Activated T-helper 2 cell treated with anti-CD3 and anti-CD28 coated beads, Interferon-gamma antibody, Interleukin-2, Interleukin-4, amounts not matched to agents 10 μg/mL and 5 μg/mL and 100 μg/mL, durations not matched to agents 14 hours and 24 hours and 36 hours (primary cell): ENCODE measurements at places on chromosomes 7 and 10. TPM values are rescaled to one million over a fixed set of nuclear protein-coding genes. Genes with fewer than 3 reads are reported as not detected.
A peak's percentile ranks its signal among the peaks of the same experiment; 100 is the strongest.

Gene C10orf105
- 0.11 and 0.18 TPM in 2 replicates for total RNA-seq

Gene SFXN2
- 52.2 and 54.0 TPM in 2 replicates for total RNA-seq

Gene RASSF4
- 0.66 and 1.7 TPM in 2 replicates for total RNA-seq

Gene RADIL
- 0.16 and 0.78 TPM in 2 replicates for total RNA-seq

DNA sequence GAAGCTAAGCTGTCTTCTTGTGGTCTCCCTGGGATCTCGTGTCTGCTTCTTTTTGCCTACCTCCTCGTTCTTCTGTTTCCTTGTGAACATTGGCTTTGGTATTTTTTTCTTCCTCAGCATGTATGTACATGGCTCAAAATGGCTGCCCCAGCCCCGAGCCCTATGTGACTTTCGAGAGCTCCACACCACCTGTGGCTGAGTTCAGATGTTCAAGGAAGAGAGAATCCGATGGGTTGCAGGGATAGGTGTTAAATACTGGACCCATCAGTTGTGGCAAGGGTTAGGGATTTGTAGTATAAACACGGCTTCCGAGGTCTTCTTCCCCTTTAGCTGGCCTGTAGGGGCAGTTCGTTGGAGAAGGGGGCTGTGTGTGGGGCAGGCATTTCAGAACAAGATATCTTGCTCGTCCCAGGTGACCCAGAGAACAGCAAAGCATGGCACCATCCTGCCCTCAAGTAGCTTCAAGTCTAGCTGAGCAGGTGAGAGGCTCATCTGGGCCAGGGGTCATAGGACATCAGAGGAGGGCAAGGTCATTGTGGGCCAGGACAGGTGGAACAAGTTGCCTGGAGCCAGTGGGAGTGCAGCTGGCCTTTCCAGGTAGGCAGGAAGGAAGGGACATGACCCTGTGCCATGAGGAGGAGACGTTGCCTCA is 57.2 kb upstream of the COMTD1 start:
- no peak for DNase-seq
- peaks cover 32% of the 10 kb centered on the region for H3K27me3 ChIP-seq
- H3K4me3 ChIP-seq = no peak overlapping the region
- H3K36me3 ChIP-seq = no peaks in the 10 kb centered on the region

DNA sequence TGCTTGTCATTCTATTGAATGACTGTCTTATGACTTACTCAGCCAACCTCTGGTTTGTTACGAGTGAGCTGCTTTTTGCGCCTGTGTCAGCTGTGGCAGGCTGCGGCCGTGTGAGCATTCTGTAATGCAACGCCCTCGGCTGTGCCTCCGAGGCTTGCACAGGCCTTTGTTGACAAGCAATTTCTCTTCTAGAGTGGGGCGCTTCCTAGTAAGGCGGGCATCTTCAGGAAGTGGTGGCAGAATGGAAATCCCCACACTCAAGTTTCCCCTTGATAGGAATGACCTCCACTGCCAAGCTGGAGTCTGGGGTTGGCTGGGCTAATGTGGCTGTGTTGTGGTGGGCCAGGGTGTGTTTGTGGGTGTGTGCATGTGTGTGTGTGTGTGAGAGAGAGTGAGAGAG is 20.2 kb upstream of the TMEM178B start:
- H3K36me3 ChIP-seq = no peaks in the 10 kb centered on the region
- peak; percentile 38 for DNase-seq
- peaks cover 25% of the 10 kb centered on the region for H3K27me3 ChIP-seq
- peaks cover 14% of the 10 kb centered on the region for H3K4me1 ChIP-seq
- H3K4me3 ChIP-seq = no peak overlapping the region
- H3K27ac ChIP-seq = no peak overlapping the region

DNA sequence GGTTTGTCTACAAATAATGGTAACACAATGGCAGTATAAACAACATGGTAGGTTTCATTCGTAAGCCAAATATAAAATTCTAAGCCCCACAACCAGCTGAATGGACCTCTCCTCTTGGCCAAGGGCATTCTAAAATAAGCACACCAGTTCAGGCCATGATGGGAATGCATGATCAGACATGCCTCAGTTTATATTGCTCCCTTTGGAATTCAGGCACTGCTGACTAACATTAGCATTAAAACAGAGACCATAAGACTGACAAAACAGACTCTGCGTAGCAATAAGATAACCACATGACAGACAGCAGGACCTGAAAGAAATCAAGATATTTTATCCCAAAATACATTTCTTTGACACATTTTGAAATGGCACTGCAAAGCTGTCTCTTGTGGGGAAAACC is 125.8 kb downstream of the FAM107B start:
- H3K4me1 ChIP-seq = peaks cover 76% of the 10 kb centered on the region
- DNase-seq = no peak
- H3K27ac ChIP-seq = peak overlapping the region; percentile 96
- no peaks in the 10 kb centered on the region for H3K36me3 ChIP-seq

DNA sequence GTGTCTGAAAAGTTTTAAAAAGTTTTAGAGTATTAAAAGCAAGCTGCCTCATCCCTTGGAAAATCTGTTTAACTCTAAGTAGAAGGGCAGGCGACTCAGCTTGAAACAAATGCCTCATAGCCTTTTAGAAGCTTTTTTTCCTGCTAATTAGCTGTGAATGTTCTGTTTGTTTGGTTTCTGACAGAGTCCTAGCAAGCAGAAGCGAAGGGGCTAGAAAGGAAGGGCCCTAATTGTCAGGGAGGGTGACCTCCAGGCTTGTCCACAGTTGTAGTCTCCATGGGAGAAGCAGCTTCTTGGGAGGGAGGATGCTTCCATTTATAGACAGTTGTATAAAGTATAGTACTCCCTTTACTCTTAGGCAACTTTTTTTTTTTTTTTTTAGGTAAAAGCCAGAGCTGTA is 90.9 kb downstream of the DNAJC1 start:
- no peak overlapping the region for H3K4me3 ChIP-seq
- peaks cover 13% of the 10 kb centered on the region for H3K4me1 ChIP-seq
- H3K36me3 ChIP-seq = peaks cover 2% of the 10 kb centered on the region
- H3K27ac ChIP-seq = no peak overlapping the region
- H3K27me3 ChIP-seq = no peaks in the 10 kb centered on the region

DNA sequence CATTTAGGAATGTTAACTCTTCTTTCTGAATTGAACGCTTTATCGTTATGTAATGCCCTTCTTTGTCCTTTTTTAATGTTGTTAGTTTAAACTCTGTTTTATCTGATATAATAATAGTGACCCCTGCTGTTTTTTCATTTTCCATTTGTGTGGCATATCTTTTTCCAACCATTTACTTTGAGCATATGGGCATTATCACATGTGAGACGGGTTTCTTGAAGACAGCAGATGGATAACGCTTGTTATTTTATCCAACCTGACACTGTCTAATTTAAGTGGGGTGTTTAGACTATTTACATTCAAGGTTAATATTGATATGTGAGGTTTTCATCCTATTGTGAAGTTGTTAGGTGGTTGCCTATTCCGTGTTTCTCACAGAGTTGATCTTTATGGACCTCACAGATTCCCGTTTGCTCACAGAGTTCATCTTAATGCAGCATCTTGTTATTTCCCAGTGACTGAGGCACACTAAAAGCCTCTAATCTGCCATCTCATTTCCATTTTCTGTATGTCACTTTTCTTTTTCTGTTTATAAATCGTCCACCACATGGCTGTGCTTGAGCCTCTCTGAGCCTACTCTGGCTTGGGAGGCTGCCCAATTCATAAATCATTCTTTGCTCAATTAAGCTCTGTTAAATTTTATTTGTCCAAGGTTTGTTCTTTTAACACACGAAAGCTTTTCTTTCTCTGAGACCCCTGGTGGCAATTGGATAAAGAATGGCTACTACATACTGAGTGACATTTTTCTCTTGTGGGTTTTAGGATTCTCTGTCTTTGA is 286.2 kb downstream of the HTR7 start:
- no peaks in the 10 kb centered on the region for H3K4me1 ChIP-seq
- H3K27ac ChIP-seq = no peak overlapping the region
- H3K4me3 ChIP-seq = no peak overlapping the region

- H3K27ac ChIP-seq = no peak overlapping the region
- peaks cover 2% of the 10 kb centered on the region for H3K27me3 ChIP-seq
- H3K4me3 ChIP-seq = no peak overlapping the region
- H3K4me1 ChIP-seq = no peaks in the 10 kb centered on the region
- no peaks in the 10 kb centered on the region for H3K36me3 ChIP-seq
Observed at GRCh38 chr10:86649471-86650150, 4.7 kb upstream of the OPN4 start.

- H3K4me1 ChIP-seq = no peaks in the 10 kb centered on the region
- H3K27me3 ChIP-seq = no peaks in the 10 kb centered on the region
- no peak overlapping the region for H3K27ac ChIP-seq
- H3K4me3 ChIP-seq = no peak overlapping the region
- H3K36me3 ChIP-seq = no peaks in the 10 kb centered on the region
- no peak for DNase-seq
Observed at GRCh38 chr10:37436357-37436756, 311.0 kb downstream of the ANKRD30A start.

GRCh38 chr7:130733931-130734814 is at the start of gene KLF14:
Gene KLF14 (minus strand): TSS chr7:130734207. CDS start chr7:130734033, 174 bp downstream.
- no peak within 1 kb of the TSS for H3K27ac ChIP-seq
- H3K36me3 ChIP-seq = peaks cover 4% of the 10 kb centered on the region
- H3K4me3 ChIP-seq = peak within 1 kb of the TSS; percentile 81

DNA sequence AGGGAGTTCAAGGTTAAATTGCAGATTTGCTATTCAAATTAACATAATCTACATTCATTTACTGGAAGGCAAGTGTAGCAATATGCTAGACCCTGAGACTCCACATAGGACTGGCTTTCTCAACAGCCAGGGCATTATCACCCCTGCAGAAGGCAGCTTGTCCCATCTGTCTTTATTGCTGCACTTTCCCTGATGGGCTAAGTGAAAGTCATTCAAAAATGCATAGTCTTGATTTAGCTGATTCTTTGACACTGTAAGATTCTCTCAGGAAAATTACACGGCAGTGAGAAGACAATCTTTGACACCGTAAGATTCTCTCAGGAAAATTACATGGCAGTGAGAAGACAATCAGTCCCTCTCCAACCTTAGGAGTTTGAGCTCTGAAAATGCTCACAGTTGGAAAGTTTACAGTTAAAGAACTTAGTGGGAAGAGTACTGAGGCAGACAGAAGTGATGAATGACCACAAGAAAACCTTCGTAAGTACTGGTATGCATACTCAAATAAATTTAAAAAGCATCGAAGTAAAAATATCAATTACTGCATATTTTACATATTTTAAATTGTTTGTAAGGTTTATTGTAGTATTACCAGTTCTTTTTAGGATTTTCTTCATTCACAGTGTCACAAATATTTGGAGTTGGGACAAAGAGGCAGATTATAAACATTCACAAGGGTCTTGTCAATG is 88.9 kb downstream of the RAPGEF5 start:
- H3K4me1 ChIP-seq = peaks cover 9% of the 10 kb centered on the region
- H3K4me3 ChIP-seq = no peak overlapping the region
- no peak overlapping the region for H3K27ac ChIP-seq

DNA sequence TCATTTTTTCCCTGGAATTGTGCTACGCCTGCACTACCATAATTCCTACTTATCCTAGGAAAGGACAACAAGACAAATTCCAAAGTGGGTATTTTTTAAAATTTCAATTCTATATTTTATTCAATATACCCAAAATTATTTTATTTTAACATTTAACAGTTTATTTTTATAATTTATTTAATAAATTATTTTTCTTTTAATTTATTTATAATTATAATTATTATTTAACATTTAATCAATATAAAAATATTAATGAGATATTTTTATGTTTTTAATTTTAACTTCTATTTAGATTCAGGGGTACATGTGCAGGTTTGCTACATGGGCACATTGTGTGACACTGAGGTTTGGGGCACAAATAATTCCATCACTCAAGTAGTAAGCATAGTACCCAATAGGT is 65.6 kb upstream of the VSTM2A start:
- no peaks in the 10 kb centered on the region for H3K36me3 ChIP-seq
- no peak for DNase-seq
- H3K27me3 ChIP-seq = no peaks in the 10 kb centered on the region

DNA sequence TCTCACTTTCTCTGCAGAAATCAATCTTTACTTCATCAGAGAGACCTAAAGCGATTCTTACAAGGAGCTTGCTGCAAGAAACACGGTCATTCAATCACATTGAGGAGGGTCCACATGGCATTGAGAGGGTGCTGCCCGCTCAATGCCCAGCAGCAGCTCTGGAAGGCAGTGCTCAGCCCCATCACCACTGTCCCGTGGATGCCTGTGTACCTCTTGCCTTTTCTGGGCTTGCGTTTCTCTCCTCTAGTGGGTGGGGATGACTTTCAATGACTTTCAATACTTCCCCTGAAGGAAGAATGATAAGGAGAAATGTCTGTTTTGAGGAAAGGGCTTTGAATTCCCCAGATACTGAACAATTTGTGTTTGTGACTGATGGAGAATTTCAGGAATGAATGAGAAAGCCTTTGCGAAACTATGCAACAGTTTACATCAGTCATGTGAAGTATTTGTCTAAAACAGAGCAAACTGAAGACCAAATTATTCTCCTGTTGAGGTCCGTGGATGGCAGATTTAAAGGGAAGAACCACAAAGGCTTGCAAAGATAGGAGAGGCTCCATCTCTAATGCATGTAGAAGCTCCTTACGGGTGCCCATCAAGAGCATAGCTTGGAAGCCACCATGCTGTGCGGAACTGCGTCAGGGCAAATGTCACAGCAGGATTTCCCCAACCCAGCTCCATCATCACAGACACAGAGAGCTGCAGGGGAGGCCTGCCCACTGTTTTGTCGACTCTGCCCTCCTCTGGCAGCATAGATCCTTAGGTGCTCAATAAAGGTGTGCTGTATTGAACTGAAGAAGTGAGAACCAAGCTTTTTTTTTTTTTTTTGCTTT is 6.6 kb upstream of the ZNF22 start:
- peaks cover 21% of the 10 kb centered on the region for H3K4me1 ChIP-seq
- DNase-seq = no peak
- no peak overlapping the region for H3K4me3 ChIP-seq
- H3K27ac ChIP-seq = no peak overlapping the region
- no peaks in the 10 kb centered on the region for H3K36me3 ChIP-seq

DNA sequence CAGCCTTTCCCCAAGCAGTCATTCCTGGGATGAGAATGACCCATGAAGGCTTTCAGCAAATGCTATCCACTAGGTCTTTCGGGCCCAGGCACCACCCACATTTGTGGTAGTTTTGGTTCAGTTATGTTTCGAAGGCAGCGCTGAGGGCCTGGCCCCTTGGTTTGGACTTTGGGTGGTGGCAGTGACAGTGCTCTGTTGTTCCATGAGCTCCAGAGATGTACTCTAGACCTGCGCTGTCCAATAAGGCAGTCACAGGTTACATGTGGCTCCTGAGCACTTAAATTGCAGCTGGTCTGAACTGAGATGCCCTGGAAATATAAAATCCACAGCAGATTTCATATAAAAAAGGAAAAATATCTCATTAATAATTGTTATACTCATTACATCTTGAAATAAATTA is 209.6 kb downstream of the CCSER2 start:
- H3K27me3 ChIP-seq = peaks cover 15% of the 10 kb centered on the region
- no peaks in the 10 kb centered on the region for H3K36me3 ChIP-seq
- no peak for DNase-seq
- H3K27ac ChIP-seq = no peak overlapping the region
- H3K4me1 ChIP-seq = peaks cover 19% of the 10 kb centered on the region
